Right lung (tissue), 10 donors: ENCODE measurements at places on chromosomes 3 and 15.

DNA sequence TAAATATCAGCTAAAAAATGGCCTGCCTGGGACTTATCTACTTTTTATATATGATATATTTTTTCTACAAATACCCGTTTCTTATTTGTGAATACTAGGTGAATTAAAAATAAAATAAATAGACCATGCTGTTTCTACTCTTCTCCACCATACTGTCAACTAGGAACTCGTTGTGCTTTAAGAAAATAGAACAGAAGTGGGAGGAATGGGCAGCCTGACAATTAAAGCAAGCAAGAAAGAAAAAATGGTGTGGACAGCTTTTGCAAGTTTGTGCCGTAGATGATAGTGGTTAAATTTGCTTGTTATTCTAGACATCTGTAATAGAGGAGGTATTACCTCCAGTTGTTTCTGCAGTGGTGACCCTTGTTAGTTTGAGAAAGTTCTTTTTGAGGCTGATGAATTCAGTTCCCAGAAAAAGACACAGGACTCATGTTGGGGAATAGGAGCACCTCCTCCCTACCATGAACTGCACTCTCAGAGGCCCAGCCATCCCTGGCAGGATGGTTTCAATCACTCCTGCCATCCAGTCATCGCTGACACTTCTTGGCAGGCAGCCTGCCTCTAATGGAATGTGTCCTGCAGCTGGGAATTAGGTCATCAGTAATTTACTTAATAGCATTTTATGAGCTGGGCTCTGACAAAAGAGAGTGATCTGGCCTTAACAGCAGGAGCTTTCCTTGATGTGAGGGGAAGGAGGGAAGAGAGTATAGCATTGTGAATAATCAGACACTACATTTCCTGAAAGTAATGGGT, 105.0 kb upstream of the GAP43 start:
- DNase-seq = peak; percentile 59

DNA sequence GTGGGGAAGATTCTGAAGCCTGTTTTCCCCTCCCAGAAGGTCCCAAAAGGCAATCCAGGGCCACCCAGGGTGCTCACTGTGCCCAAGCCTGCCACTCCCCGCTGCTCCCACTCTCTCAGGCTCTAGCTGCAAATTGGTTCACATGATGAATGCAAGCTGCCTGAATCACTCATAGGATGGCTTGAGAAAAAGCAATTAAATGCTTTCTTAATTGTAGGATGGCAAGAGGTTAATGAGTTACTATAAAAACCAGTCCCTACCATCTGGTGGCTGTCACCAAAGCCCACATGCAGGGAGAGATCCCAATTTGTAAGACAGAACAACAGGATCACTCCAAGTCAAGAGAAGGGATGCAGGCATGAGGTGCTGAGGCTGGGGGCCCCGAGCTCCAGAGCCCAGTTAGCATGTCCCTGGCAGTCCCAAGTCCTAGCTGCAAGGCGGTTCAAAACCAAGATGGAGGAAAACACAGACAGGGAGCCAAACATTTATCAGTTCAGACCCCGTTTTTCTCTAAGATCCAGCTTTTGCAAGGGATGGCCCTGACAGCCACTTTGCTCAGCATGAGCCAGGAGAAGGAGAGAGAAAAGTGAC, 207.1 kb downstream of the UACA start:
- DNase-seq = no peak

GRCh38 chr3:143849854-143850549, 1.7 kb upstream of the SLC9A9 start:
- peak; percentile 50 for DNase-seq

DNA sequence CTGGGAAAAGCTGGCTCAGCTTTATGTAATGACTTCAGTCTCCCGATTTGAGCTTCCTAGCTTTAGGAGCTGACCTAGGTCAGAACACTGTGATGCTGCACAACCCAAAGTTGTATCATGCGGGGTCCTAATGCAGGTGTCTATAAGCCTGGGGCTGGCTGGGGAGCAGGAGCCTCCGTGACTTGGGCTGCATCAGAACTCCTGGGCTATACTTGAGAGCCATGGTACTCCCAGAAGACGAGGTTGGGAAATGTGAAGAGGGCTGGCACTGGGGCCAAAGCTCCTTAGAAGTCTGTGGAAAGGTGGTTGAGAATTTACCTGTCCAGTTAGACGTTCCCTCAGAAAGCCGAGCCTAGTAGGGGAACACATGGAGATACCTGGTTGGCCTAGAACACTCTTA, 57.0 kb downstream of the BSN start:
- no peak for DNase-seq

DNA sequence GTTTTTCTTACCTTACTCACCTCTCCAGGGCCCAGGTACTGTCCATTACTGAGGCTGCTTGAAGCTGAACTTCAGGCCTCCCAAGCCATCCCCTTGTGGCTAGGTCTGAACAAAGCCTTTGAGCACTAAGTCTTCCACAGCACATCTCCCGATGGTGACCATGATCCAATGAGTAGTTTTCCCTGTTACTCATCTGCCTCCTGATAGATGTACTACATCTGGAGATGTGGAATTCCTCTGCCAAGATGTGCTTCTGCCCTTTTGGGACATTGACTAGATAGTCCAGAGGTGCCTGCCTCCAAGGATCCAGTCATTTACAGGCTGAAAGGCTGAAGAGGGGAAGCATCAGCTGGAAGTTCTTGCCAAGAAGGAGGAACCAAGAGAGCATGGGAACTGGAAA, 28.9 kb upstream of the SLC35G2 start:
- no peak for DNase-seq
